ENCODE measurements at places on chromosomes 4 and X.

DNA sequence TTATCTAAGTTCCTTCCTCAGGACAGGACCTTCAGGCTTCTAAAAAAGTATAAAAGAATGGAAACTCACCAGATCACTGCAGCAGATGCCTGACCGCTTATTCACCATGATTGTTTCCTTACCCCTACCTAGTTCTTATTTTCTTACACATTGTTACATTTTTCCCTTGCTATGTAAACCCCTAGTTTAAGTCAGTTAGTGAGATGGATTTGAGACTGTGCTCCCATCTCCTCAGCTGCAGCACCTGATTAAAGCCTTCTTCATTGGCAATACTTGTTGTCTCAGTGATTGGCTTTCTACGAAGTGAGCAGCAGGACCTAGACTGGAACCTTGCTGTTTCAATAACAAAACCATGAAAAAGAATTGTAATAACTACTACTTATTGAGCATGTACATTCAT, 4.7 kb downstream of the SPARCL1 start:
- no peak for DNase-seq

GRCh38 chr4:57553728-57554127, 443.5 kb upstream of the IGFBP7 start:
- no peak for DNase-seq

GRCh38 chr4:9143421-9144080, 26.7 kb upstream of the FAM90A26 start:
- DNase-seq: no peak

DNA sequence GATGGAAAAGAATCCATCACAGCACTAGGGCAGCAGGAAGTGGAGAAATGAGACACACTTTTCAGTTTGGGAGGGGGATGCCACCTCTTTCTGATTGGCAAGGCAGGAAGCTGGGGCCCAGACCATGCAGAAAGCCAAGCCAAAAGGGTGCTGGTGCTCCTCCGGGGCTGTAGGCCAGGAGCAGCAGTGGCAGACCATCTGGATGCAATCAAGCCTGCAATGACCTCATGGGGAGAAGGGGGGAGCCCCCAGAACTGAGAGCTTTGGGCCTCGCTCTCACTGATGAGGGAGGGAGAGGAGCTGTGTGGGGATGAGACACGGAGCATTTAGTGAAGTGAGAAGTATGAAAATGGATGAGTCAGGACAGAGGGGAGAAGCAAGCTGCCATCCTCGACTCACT, 141.3 kb upstream of the NALF2 start:
- no peak for DNase-seq

DNA sequence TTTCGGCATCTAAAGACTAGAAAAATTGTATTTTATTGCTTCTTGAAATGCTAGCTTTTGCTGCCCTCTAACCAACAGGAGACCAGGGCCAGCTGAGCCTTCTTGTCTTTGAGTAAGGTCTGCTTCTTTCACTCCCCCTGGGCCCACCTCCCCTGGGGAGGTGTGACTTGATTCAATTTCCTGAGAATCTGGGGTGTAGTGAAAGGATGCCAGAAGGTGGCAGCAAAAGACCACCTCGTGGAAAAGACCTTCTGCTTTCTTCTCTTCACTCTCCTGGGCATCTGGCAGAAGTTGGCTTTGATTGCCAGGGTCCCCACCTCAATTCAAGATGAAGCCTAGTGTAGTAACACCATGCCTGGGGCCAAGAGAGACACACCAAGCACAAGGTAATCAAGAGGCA, 96.5 kb upstream of the MAOA start:
- no peak for DNase-seq

Measured in stimulated activated naive CD4-positive, alpha-beta T cell (primary cell).